ENCODE measurements at places on chromosomes 6 and 20. TPM values are rescaled to one million over a fixed set of nuclear protein-coding genes. Genes with fewer than 3 reads are reported as not detected.

DNA sequence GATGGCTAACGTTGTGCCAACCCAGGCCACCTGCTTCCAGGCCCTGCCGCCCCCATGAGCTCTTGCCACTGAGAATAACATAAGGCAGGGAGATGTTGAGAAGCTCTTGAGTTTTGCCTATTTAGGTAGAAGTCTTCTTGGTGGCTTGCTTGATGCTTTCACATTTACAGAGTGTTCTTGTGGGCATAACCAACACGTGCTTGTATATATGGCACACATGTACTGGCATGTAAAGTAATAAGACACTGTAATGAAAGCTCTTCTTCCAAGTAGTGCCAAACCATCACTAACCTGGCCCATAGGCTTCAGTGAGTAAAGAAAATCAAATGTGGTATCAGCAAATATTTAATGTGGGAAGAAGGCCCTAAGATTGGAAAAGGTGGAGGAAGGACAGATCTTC lies 146.9 kb upstream of the CITED2 start:
- no peak for DNase-seq

- no peak for DNase-seq
Observed at GRCh38 chr20:57562541-57563465, 1.9 kb downstream of the PCK1 start.

DNA sequence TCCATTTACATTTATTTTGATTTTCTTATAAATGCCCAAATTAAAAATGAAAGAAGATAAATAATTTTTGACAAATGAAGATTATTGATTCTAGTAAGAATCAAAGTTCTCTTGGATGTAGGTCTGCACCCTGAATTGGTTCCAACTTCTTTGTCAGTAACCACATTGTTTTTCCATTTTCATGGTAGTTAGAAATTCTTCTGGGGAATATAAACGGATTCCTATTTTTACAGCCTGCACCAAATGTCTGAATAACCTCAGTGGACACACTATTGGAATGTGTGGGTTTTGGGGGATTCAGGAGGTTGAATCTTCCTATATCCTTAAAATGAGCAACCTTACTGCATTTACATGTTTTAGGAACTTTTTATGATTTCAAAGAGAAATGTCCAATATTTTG lies 1085.3 kb upstream of the MAP3K7 start:
- DNase-seq = no peak

DNA sequence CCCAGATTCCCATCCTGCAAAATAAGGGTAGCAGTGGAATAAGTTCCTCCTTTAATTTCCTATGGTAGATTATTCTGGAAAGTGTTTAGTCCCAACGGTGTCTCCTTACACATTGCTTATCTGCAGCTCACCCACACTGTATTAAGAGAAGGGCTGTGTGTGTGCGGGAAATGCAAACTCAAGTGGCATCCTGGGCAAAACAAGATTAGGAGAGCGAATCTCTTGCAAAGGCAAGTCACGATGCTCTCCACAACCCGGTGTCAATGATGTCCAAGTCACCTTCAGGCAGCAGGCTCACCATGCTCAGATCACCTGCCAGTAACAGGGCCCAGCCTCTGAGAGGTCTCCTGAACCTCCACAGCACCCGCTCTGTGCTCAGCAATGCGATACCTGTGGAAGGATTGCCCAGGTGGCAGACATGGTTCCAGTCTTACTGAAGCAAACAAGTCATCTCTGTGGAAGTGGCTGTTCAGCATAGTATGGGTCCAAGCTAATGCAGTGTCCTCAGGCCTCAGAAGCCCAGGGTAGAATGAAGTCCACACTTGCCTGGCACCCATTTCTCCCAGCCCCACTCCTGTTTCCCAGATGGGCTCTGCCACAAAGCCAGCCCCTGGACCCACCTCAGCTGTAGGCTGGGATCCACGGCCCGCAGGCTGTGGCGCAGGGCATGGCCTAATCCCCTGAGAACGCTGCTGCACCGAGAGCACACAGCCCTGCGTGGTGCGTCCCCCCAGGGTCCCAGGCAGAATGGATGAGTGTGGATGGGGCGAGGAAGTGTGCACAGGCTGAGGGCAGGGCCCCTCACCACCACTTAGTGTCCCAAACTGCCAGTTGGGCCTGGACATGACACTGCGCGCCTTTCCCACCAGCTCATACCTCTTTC lies 101.2 kb downstream of the PXDC1 start:
- no peak for DNase-seq

- no peak for DNase-seq
Observed at GRCh38 chr6:79238919-79239318, 4.4 kb upstream of the HMGN3 start.

GRCh38 chr6:43428874-43429273 lies 1.5 kb downstream of the ABCC10 start:
- no peak for DNase-seq

DNA sequence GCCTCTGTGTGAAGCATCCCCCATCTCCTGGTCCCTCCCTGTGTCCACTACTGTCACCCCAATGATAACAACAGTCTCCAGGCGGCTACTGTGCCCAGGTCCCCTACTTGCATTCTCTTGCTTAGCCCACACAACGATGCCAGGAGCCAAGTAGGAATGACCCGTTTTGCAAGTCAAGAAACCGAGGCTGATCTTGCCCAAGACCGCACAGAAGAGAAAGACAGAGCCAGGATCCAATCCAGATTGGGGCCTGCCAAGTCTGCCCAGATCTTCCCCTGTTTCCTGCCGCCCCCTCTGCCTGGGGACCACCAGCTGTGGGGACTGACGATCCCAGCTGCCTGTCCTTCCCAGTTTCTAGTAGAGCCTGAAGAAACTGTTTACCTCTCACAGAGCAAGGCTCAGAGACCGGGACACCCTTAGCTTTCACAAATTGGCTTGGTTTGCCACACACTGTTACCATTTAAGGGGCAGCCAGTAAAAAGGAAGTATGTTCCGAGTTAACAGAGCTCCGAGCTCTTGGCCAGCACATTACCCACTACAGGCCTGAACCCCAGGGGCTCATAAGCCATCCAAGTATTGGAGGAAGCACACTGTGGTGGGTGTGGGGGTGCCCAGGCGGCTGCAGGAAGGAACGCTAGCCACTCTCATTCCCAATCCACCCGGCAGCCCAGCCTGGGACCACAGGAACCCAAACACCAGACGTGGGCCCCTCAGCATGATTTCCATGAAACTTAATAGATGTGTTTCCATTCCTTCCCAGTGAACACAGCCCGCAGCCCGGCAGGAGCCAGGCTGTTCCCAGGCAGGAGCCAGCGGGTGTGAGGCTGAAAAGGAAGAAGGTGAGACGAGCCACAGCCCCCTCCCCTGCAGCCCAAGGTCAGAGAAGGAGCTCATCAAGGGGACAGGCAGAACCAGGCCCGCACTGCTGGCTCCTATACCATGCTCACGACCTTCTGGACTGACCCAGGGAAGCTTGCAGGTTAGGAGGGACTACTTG lies 7.9 kb downstream of the KIAA1755 start:
- no peak for DNase-seq

FGD2 gene
- not detected for total RNA-seq

DNA sequence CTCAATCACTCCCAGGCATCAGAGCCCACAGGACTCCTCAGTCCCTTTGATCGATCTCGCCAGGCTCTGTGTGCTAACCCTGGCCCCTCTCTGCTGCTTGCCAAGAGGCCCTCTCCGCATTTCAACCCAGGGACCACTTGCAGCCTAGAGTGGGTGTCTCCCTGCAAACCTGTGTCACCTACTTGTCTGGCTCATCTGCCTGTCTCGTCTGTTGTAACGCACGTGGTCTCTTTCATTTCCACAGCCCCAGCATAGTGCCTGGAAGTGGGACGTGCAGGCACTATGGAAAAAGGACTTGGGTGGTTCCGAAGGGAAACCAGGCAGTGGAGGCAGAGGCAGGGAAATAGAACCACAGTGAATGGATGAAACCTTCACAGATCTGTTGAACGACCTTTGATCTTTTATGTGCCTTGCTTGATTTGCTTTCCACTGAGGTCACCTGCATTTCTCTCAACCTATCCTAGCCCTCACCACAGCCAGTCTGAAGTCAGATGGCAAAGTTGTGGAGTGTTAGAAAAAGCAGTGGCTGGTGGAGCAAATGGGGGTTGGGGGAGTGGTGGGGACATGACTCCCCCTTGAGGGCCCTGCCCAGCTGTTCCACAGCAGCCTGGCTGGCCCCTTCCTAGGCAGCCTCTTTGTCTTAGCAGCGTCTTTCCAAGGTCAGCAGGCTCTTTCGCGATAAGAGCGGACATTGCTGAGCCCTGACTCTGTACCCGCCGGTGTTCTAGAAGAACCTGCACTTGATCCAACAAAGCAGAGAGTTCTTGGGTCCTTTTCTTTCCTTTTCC lies 55.8 kb upstream of the TAGAP start:
- no peak for DNase-seq

TSBP1 gene
- total RNA-seq = not detected

DNA sequence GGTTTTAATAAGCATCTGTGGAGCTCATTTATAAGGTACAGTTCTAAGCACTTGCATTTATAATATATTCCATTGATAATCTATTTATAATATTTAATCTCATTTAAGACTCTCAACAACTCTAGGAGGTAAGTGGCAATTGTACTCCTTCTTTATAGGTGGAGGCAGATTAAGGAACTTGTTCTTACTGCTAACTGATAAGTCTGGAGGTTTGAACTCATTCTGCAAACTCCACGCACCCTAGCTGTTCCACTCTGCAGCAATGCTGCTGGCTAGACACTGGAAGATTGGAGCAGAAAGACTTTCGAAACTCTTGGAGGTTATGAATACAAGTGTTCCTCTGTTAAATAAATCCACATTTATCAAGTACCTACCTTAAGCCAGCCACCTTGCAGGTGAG lies 793 bp upstream of the HDAC2 start:
- DNase-seq = peak; percentile 6

- no peak for DNase-seq
Observed at GRCh38 chr6:143740213-143740612, 62.4 kb downstream of the PHACTR2 start.

DNA sequence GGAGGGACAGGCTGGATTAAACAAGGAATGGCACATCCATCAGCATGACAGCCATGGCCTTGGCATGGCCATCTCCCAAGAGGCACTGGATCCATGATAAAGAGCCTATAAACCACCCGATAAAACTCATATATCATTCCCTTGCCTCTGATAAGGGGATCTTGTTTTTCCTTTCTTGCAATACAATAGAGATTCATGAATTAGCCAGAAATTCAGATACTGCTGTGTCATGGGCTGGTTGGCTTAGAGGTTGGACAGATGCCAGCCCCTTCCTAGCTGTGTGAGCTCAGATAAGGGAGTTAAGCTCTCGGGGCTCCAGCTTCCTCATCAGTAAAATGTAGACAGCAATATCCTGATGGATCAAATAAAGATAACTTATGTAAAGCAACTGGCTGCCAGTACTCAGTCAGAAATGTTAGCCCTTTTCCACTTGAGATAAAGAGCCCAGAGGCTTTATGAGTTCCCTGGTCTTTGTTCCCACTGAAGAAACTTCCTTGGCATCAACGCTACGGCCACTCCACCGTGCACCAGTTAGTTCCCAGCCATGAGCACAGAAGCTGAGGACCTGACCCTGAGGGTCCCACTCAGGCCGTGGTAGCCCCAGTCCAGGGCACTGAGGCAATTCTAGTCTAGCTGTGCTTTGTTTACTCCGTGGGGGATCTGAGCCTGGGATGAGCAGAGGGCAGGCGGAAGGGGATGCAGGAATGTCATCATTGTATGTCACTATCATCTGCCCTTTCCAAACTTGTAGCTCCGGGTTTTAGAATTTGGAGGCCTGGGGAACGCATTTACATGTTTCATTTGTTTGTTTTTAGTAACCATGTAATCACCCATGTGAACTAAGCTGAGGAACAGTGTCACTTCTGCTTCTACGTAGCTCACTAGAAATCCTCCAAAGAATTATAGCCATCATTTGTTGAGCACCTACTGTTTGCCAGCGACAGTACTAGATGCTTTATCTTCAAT lies 67.2 kb upstream of the TBC1D7 start:
- peak; percentile 86 for DNase-seq

DNA sequence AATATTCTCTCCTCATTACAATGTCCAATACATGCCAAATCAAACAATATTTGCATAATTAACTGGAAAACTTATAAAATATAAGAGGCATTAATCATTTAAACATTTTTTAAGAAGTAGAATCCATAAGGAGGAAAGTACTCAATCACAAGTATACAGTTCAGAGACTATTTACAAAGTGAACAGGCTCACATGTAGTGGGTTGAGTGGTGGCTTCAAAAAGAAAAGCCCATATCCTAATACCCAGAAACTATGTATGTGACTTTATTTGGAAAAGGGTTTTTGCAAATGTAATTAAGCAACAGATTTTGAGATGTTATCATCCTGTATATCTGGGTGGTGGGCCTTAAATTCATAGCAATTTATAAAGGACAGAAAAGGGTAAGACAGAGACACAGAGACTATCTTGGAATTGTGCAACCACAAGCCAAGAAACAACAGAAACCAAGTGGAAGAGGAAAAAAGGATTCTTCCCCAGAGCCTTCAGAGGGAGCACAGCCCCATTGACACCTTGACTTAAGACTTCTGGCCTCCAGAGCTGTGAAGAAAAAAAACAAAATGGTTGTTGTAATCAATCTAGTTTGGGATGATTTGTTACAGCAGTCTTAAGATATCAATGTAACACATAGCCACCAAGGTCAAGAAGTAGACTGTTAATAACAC lies 32.7 kb upstream of the CRISP1 start:
- DNase-seq = no peak

WFDC12 gene
- total RNA-seq = not detected

DNA sequence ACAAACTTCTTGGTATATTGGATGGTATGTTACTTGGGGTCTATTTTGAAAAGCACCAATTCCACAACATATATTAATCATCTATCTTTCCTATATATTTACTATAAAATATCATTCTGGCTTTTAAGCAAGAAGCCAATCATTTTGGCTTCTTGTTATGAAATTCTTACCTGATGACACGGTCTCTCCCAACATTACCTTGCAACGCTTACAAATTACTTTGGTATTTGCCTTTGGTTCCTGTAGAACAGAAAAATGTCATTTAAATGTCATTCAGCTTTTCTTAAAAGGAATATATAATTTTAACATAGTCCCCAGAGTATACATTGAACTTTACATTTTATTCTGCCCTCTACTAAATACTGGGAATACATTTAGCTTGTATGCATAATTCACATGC lies 27.4 kb downstream of the UBE3D start:
- DNase-seq = no peak

DNA sequence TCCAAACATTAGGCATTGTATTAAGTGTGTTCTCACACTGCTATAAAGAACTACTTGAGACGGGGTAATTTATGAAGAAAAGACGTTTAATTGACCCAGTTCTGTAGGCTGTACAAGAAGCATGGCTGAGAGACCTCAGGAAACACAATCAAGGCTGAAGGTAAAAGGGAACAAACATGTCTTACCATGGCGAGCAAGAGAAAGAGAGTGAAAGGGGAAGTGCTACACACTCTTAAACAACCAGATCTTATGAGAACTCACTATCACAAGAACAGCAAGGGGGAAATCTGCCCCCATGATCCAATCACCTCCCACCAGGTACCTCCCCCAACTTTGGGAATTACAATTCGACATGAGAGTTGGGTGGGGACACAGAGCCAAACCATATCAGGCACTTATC lies 86.6 kb upstream of the TOP1 start:
- no peak for DNase-seq

MCCD1 gene
- total RNA-seq = not detected

GRCh38 chr6:42440778-42441696 lies 10.7 kb downstream of the TRERF1 start:
- no peak for DNase-seq

Measured in A172 (cell line).